ENCODE measurements at places on chromosomes 1 and 21.

- no peak for DNase-seq
Observed at GRCh38 chr1:152049291-152050083, 12.7 kb upstream of the S100A11 start.

- no peak for DNase-seq
Observed at GRCh38 chr1:186042230-186042629, 308.0 kb downstream of the HMCN1 start.

DNA sequence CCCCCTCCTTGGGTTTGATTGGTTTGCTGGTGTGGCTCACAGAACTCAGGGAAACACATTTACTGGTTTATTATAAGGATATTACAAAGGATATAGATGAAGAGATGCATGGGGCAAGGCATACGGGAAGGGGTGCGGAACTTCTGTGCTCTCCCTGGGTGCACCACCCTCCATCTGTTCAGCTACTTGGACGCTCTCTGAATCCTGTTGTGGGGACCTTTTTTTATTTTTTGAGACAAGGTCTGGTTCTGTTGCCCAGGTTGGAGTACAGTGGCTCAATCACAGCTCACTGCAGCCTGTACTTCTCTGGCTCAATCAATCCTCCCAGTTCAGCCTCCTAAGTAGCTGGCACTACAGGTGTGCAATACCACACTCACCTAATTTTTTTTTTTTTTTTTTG is 7.4 kb downstream of the LURAP1 start:
- DNase-seq: no peak

DNA sequence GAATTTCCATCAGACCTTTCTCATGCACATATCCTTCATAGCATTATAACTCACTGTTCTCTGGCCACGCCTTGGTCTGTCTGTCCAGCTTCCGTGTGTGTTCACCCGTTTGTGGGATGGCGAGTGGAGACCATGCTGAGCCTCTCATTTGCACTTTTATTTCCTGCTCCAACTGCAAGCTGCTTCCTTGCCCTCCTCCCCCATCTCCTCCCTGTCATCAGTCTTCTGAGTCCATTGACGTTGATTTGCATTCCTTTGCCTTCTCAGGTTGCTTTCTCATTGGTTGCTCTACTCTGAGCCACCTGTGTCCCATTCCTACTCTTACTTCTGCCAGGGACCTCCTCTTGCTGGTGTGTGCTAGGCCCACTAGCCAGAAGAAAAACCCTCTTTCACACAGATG is 146.4 kb downstream of the NOS1AP start:
- no peak for DNase-seq

DNA sequence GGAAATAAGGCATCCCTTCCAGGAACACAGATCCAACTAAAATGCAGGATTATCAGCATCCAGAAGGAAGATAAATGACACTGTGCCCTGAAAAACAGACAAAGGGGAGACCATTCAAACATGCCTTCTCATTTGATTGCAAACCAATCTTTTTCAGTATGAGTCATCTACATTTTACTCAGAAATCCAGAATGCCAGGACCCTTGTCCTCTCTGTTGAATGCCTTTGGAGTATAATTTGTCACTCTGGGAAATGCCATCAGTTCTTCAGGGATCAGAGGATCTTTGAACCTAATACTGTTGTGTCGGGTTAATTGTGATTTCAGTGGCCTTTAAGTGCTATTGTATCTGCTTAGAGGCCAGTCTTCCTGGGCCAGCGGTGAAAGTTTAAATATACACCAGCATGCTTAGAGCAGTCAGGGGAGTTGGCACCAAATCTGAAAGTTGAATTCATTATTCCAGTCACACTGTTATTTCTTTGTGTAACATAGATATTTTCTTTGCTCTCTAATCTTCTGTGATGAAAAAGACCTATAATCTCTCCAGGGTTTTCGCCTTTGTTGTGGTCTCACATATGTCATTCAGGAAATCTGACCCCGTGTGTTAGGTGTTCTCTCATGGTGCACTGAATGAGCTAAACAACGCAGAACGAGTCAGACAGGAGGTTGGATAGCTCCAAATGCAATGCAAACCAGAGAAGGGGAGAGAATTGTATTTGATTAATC is 364.8 kb upstream of the SGIP1 start:
- DNase-seq: no peak

GRCh38 chr1:28775121-28775942 is 36.6 kb upstream of the OPRD1 start:
- peak; percentile 70 for DNase-seq

GRCh38 chr1:232891071-232891470 is 59.3 kb upstream of the NTPCR start:
- no peak for DNase-seq

DNA sequence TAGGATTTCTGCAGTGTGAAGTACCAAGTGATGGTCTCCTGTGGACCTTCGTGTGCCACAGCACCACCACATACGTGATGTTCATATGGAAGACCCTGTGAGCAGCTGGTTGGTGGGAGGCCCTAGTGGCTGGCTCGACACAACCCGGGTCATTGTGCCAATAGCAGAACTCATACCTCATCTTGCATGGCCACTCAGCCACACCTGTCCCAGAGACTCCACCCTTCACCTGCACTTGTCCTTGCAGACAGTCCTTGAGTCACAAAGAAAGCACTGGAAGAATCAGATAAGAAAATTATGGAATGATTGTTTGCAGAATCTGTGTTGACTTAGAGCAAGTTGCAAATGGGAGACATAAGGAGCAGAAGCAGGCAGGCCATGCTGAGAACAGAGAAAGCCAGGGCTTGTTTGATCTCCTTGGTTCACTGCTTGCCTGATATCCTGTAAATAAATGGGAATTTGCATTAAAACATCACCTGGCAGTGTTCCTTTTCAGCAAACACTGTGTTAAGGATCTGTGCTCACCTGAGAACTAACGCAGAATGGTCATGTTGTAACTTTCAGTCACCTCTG is 307.7 kb downstream of the SIPA1L2 start:
- DNase-seq: no peak

DNA sequence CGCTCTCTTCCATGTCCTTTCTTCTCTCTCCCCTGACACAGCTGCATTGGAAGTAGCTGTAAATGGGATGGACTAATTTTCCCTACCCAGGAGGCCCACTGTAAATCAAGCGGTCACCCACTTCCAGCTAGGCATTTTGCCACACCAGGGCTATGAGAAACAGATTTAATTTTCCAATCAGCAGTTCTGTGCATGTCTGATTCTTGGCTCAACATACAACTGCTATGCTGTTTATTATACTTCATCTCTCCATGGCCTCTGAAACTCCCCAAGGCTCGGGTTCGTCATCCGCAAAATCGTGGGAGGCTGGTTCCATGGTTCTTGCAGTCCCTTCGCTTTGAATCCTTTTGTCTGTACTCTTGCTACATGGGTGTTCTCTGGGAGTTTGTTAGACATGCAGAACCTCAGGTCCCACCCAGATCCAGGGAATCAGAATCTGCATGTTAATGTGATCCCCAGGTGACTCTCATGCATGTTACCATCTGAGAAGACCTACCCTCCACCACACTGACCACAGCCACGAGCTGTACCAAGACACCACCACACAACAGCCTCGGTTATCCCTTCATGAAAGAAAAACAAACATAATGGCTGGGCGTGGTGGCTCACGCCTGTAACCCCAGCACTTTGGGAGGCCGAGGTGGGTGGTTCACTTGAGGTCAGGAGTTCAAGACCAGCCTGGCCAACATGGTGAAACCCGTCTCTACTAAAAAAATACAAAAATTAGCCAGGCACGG is 190.5 kb downstream of the GABPA start:
- no peak for DNase-seq

DNA sequence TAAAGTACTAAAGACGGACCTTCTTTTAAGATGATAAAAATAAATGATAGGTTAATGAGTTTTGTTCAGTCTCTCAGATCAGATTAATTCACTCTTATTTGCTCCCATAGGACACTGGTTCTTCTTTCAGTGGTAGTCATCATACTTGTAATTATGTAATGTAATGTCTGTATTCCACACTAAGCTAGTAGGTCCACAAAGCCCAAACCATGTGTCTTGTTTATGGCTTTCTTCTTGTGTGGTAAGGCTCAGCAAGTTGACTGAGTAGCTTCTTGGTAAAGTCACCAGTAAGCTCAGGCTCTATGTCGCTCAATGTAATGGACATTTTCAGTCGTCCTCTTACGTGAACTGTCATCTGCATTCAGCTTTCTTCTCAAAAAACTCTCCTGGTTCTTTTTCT is 2.5 kb downstream of the LYPLAL1 start:
- DNase-seq: no peak

GRCh38 chr1:206133751-206134415 is 16.7 kb upstream of the AVPR1B start:
- DNase-seq: no peak

GRCh38 chr1:53334312-53334711 is 6.4 kb upstream of the LRP8 start:
- peak; percentile 16 for DNase-seq

DNA sequence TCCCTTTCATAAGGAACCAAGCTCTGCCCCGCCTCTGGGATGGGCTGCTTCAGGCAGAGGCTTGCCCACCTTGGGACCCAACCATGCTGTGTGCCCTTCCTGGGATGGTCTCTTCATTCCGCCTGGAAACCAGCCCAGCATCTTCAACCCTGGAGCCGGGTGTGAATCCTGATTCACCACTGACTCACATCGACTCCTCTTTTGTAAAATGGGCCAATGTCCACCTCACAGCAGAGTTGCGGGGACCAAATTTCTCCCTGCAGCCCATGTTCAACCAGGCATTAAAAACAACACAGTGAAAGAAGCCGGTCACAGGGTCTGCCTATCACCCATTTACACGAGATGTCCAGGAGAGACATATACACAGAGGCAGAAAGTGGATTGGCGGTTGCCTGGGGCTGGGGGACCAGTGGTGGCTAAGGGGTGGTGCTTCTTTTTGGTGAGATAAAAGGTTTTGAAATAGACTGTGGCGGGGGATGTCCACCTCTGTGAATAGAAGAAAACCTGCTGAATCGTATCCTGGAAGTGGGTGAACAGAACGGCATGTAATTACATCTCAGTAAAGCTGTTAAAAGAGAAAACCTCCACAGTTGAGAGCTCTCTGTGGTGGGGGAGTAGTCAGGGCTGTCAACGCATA is 6.9 kb upstream of the GPR153 start:
- DNase-seq: no peak

DNA sequence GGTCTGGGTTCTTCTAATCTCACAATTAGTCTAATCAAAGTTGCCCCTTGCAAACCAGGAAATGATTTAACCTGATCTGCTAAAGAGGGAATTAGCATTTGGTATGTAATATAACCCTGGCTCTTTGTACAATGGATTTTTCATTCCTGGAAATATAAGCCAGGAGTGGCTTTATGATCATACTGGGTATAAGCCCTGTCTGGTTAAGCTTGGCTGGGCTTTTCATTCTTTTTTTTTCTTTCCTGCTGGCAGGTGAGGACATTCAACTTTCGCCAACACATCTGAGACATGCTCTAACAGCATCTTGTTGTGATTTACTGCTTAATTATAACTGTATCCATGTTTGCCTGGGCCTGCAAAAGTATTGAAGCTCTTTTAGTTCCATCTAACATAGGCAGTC is 20.4 kb upstream of the SDE2 start:
- no peak for DNase-seq

Measured in activated CD4-positive, CD25-positive, alpha-beta regulatory T cell treated with anti-CD3 and anti-CD28 coated beads, Interleukin-2, amount 50 U/mL, for 72 hours (primary cell).